ENCODE measurements at places on chromosomes 5 and 9. TPM values are rescaled to one million over a fixed set of nuclear protein-coding genes. Genes with fewer than 3 reads are reported as not detected.

The ACTBL2 gene
- not detected for polyA plus RNA-seq

The PRDM9 gene
- not detected for polyA plus RNA-seq

The OR1J4 gene
- polyA plus RNA-seq = not detected

The NREP gene
- polyA plus RNA-seq = 7.0 TPM

DNA sequence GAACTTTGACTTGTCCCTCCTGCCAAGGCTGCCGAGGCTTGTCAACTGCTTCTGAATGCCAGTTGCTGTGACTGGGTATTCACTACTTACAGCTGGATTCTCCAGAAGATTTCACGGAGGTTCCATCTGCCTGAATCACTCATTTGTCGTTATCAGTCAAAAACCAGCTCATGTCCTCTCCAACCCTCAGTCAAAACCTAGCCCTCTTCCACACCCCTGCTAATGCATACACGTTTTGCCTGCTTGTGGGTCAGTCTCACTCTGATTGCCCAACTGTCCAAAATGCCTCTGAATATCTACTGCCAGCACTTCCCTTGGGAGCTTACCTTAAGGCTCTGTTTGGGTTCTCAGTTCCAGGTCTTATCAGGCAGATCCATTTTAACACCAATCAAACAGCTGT is 238.6 kb upstream of the TMEM161B start:
- no peak for DNase-seq

DNA sequence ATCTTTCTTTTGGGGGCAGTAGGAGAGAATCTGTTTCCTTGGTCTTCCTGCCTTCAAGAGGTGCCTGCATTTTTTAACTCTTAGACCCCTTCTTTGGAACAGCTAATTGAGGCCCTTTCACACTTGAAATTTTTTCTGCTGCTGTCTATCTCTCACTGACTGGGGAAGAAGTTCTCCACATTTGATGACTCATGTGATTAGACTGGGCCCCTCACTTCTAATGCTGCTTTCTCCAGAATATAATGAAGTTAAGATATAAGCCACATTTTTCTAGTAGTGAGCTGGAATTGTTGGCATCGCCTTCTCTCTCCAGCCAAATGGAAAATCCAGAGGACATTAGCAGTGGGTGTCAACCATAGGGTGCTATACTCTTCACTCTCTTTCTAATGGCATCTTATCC is 12.4 kb downstream of the ZNF474 start:
- no peak for DNase-seq

DNA sequence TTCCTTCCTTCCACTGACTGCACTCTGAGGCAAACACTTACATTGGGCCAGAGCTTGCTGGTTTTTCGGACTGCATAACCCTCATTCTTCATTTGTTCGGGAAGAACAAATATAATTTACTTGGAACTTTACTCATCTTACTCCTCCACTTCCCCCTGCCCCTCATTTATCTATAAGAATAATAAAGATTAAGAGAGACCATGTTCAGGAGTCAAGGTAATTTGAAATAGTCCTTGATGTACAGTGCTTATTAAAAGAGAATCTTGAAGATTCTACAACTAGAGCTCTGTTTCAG is 65.6 kb downstream of the BASP1 start:
- no peak for DNase-seq

DNA sequence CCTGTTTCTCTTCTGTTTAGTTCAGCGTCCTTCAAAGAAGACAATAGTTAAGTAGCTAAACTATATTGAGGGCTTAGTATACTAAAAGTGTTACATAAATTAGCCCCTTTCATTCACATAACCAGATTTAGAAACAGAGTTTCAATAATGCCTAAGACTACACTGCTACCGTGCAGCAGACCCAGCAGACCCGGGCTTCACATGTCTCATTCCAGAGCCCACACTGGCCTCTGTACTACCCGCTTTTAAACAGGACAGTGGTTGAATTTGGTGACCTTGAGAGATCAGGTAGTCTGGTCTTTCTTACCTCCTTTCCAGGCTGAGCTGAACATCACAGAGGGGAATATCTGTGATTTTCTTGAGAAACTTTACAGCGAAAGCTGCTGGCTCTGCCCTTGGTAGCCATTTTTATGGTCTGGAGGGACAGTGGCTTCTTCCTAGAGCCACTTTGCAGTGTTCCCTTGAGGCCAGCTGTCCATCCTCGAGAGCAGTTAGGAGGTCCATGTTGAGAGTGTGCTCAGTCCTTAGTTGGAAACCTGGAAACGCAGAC is 56.5 kb downstream of the SLC22A5 start:
- DNase-seq = peak; percentile 25

DNA sequence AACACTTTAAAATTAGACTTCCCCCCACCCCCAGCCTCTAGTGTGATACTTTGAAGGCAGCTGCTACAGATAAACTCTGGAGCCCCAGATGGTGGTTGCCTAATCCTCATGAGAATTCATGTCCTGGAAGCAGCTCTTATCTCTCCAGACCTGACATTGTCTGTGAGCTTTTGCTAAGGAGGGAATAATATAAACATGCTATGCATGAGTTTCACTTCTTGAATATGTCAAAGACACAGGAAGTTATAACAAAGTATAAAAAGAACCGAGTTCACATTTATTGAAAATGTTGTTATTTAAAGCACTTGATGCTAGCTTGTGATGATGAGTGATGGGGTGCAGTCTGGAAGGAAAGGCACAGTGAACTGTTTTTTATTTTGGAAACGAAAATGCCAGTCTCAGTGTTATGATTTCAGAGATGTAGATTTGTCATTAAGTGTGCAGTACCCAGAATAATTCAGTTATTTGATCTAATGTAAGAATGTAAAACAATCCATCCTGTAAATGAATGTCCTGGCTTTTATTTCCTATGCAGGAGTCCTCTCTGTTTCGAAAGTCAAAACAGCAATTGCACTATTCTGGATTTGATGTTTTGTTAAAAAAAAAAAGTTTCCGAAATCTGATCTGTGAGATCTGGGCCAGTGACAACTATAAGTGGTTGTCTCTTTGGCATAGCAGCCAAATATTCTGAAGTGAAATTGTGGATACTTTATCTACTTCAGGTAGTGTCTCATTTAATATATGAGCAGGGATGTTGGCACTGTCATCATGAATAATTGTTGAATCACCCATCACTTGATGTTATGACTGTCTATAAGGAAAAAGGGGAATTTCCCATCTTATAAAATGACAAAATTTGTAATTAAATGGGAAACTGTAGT is 77.0 kb downstream of the ZCCHC7 start:
- peak; percentile 43 for DNase-seq
